ENCODE measurements at places on chromosomes 11 and 22. TPM values are rescaled to one million over a fixed set of nuclear protein-coding genes. Genes with fewer than 3 reads are reported as not detected.

Gene FGF3
- total RNA-seq = not detected

Gene OR5B21
- total RNA-seq = not detected

Gene ELMOD1
- total RNA-seq = 0.35 TPM

Gene TTC17
- 79.0 TPM for total RNA-seq

Gene CDC42EP1
- total RNA-seq = 162 TPM

Gene APOL5
- not detected for total RNA-seq

Gene CENPM
- total RNA-seq = 69.3 TPM

Gene OR2AG2
- not detected for total RNA-seq

Gene ATP5MG
- total RNA-seq = 145 TPM

Gene UPK3A
- total RNA-seq = not detected

Gene ESAM
- 1.0 TPM for total RNA-seq

Gene KCNQ1OT1
- 1.3 TPM for total RNA-seq

Gene SYT12
- total RNA-seq = 6.2 TPM

Gene ACTN3
- total RNA-seq = not detected

Gene ANGPTL5
- not detected for total RNA-seq

Gene RNF141
- 40.3 TPM for total RNA-seq

Gene OR51E2
- total RNA-seq = not detected

Gene GLYAT
- not detected for total RNA-seq

Gene PARVA
- total RNA-seq = 22.9 TPM

Gene TUBA8
- total RNA-seq = 2.4 TPM

Gene ZC3H12C
- total RNA-seq = 14.1 TPM

Gene ARHGAP20
- total RNA-seq = not detected

Gene GPHA2
- not detected for total RNA-seq
